ENCODE measurements at places on chromosomes 7 and 10. TPM values are rescaled to one million over a fixed set of nuclear protein-coding genes. Genes with fewer than 3 reads are reported as not detected.

LRWD1 gene
- 7.4 TPM for total RNA-seq

ARHGEF35 gene
- 4.3 TPM for total RNA-seq

TMEM176A gene
- total RNA-seq: 66.5 TPM

SEPTIN7 gene
- 181 TPM for total RNA-seq

NAT16 gene
- not detected for total RNA-seq

DNA sequence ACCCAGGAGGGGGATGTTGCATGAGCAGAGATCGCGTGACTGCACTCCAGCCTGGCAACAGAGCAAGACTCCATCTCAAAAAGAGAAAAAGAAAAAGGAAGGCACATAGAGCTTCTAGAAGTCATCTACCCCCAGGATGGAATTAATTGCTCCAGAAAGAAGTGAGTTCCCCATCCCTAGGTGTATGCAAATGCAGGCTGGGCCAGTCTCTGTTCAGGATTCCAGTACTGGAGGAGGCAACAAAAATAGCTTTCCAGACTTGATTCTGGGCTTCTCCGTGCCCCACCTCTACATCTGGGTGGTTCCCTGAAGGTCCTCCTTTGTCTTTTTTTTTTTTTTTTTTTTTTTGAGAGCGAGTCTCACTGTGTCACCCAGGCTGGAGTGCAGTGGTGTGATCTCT, 28.6 kb downstream of the CASTOR2 start:
- DNase-seq: no peak
- no peaks in the 10 kb centered on the region for H3K4me1 ChIP-seq
- no peak overlapping the region for H3K4me3 ChIP-seq
- H3K27me3 ChIP-seq: no peaks in the 10 kb centered on the region
- no peaks in the 10 kb centered on the region for H3K36me3 ChIP-seq

DNA sequence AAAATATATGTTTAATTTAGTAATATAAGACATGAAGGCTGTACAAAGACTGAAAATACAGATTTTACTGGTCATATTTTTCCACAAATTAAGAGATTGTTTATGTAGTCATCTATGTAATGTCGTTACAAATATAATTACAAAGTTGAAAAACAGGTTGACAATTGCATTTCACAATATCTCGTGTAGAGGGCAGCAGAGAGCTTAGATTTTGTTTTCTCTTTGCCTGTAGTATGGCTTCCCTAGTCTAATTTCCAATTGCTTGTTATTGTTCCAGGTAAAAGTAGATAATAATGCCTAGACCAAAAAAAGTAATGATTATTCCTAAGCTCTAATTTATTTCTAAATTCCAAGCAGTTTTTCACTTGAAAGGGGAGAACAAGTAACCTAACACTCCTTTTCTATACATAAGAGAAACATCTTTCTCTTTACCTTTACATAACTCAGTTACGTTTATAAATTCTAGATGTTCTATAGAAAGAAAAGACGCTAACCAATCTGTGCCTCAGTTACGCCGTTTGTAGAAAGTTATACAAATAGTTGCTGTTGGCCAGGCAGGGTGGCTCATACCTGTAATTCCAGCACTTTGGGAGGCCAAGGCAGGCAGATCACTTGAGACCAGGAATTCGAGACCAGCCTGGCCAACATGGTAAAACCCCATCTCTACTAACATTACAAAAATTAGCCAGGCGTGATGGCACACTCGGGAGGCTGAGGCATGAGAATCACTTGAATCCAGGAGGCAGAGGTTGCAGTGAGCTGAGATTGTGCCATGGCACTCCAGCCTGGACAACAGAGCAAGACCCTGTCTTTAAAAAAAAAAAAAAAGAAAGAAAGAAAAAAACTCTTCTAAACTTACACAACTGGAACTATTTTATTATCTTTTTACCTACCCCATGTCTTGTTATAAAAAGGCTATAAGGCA, 30.0 kb downstream of the NET1 start:
- no peaks in the 10 kb centered on the region for H3K4me1 ChIP-seq
- H3K36me3 ChIP-seq: no peaks in the 10 kb centered on the region
- H3K27me3 ChIP-seq: no peaks in the 10 kb centered on the region
- no peak overlapping the region for H3K4me3 ChIP-seq
- H3K27ac ChIP-seq: no peak overlapping the region
- DNase-seq: no peak

GRCh38 chr7:27952456-27953285, 212.7 kb downstream of the TAX1BP1 start:
- no peaks in the 10 kb centered on the region for H3K27me3 ChIP-seq
- H3K4me3 ChIP-seq: no peak overlapping the region
- DNase-seq: no peak
- H3K4me1 ChIP-seq: no peaks in the 10 kb centered on the region

- no peak overlapping the region for H3K4me3 ChIP-seq
- no peak overlapping the region for H3K27ac ChIP-seq
- H3K4me1 ChIP-seq: no peaks in the 10 kb centered on the region
- no peaks in the 10 kb centered on the region for H3K27me3 ChIP-seq
- H3K36me3 ChIP-seq: no peaks in the 10 kb centered on the region
Measured at GRCh38 chr10:113459626-113460280, 93.1 kb upstream of the HABP2 start.

DNA sequence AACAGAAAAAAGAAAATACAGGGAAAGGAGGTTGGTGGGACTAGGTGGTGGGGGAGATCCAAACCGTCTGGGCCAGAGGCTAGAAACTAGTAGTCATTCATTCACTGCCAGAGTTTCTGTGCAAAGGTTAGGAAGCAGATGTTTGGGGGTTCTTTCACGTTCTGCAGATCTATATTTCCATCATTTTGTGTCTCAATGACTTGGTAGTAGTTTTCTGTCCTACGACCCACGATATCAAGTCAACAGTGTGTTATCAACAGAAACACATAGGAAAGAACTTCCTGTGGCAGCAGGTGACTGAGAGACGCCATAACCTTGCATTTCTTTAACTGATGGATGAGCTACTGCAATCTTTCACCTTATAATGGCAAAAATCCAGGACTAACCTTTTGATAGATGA, 1.8 kb downstream of the CEP55 start:
- no peaks in the 10 kb centered on the region for H3K4me1 ChIP-seq
- H3K27ac ChIP-seq: no peak overlapping the region
- H3K27me3 ChIP-seq: no peaks in the 10 kb centered on the region
- H3K4me3 ChIP-seq: no peak overlapping the region
- H3K36me3 ChIP-seq: no peaks in the 10 kb centered on the region

All from breast epithelium (tissue), 4 donors.